ENCODE measurements at places on chromosomes 6 and 20.

GRCh38 chr20:23027721-23028120 lies 7.4 kb upstream of the SSTR4 start:
- peak; percentile 44 for DNase-seq

DNA sequence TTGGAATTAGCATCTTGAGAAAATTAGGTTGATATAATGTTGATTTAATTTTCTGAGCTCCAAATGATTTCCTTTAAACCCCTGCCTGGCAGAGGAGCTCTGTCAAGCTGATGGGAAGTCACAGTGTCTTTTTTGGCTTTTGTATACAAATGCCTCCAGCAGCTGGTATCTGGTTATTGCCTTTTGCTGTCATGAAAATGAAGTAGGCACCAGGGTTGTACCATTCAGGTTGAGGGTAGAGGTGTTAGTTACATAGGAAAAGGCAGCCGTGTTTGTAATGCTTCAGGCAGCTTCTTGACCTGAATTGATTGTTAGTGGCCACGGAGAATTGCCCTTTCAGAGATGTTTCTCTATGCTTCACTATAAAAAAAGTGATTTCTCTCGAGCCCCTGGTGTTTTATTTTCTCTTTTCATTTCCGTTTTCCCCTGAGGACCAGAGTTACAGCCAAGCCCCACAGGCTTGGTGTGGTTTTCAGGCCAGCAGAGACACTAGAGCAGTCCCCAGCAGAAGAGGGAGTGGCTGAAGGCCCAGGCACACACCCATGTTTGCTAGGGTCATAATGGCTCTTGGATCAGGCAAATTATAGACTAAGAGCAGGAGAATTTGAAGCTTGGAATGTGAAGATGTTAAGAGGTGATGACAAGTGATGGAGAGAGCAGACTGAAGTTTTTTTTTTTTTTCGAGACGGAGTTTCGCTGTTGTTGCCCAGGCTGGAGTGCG lies 21.6 kb downstream of the CMTR1 start:
- no peak for DNase-seq

GRCh38 chr6:7433121-7433617 lies 43.6 kb downstream of the RIOK1 start:
- DNase-seq: no peak

- no peak for DNase-seq
Observed at GRCh38 chr6:161954699-161955276, 680.9 kb upstream of the AGPAT4 start.

- DNase-seq: no peak
Observed at GRCh38 chr20:46920114-46920513, 25.5 kb downstream of the EYA2 start.

- peak; percentile 72 for DNase-seq
Observed at GRCh38 chr6:15623276-15624116, 39.3 kb downstream of the DTNBP1 start.

- no peak for DNase-seq
Observed at GRCh38 chr6:163414946-163415619, 565 bp downstream of the QKI start.

DNA sequence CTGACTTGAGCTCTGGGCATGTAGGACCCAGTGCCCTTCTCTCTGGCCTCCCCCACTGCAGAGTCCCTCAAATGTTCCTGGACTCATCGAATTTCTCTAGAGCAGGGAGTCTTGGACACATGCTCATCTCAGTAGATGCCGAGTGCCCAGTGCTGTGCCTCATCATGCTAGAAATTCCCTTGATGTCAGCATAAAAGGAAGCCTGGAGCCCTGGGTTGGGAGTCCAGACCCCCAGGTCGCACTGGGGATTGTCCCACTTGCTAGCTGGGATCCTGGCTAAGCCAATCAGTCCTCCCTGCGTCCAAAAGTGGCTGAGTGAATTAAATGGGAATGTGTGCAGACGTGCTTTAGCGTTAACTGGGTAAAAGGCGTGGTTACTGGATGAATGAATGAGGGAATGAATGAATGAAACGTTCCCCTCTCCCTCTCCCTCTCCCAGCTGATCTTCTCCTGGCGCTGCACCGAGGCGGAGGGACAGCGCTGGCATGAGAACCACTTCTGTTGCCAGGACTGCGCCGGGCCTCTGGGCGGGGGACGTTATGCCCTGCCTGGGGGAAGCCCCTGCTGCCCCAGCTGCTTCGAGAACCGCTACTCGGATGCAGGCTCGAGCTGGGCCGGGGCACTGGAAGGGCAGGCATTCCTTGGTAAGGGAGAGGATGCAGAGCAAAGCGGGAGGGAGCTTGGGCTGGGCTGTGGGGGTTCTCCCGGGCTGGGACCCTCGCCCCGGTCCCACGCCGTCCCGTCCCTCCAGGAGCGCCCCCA lies 1.6 kb upstream of the TOMM6 start:
- no peak for DNase-seq

DNA sequence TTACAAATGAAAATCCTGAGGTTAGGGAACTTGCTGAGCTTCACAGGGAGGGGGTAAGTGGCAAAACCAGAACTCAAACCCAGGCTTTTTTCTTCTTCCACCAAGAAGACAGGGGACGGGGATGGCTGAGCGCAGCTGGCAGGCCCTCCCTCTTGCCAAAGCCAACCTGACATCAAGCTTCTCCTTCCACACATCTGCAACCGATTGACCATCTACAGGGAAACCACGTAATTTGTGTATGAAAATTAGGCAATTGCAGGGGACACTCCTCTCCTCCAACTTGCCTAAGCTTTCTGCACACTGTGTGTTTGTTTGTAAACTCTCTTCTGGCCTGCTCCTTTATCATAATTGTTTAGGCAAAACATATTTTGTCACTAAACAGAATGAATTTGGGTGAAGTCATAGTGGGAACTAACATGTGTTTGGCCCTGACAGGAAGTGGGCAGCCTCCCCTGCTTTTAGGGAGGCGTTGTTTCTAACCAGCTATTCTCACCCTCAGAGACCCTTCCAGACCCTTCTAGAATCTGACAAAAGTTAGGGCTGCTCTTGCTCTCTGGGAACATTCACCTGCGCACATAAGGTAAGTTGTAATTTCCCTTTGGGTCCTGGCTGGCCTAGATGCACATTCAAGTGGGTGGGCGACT lies 18.9 kb downstream of the ZNF831 start:
- peak; percentile 10 for DNase-seq

Measured in AML-193 (cell line).